DND-41 (cell line): ENCODE measurements at places on chromosomes 1 and 21.

GRCh38 chr1:186671136-186671825, 8.9 kb downstream of the PTGS2 start:
- DNase-seq: no peak

GRCh38 chr1:247542811-247543210, 6.1 kb upstream of the GCSAML start:
- no peak for DNase-seq

- no peak for DNase-seq
Measured at GRCh38 chr1:179889589-179889988, 7.5 kb downstream of the TOR1AIP1 start.

DNA sequence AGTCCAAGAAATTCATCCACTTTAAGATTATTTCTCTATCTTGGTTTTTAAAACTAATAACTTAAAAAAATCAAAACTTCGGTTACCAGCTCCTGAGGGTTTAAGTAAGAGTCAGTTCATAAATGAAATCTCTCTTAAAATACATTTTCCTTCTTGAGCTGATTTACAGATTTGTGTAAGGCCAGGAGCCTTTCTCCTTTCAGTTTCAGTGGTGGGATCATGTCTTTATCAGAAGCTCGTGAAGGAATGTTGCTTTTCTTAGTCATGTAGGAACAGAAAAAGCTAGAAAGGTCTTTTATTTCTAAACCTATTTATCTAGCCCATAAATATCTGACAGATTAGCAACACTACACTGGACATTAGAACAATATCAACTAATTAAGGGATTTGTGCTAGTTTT, 390.2 kb downstream of the GPATCH2 start:
- no peak for DNase-seq

GRCh38 chr1:222970711-222971110, 155.9 kb downstream of the DISP1 start:
- no peak for DNase-seq

DNA sequence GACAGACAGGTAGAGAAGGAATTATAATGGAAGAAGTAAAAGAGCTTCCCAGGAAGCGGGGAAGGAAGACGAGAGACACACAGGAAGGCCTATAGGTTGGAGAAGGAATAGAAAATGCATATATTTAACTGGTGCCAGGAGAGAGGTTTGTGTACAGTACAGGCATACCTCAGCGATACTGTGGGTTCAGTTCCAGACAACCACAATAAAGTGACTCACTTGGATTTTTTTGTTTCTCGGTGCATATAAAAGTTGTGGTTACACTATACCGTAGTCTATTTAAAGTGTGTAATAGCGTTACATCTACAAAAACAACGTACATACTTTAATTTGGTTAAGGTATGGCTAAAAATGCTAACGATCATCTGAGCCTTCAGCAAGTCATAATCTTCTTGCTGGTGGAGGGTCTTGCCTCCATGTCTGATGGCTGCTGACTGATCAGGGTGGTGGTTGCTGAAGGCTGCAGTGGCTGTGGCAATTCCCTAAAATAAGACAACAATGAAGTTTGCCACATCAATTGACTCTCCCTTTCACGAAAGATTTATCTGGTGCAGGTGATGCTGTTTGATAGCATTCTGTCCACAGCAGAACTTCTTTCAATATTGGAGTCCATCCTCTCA, 16.0 kb downstream of the YARS1 start:
- no peak for DNase-seq

GRCh38 chr1:37069406-37069805, 35.1 kb upstream of the GRIK3 start:
- no peak for DNase-seq

DNA sequence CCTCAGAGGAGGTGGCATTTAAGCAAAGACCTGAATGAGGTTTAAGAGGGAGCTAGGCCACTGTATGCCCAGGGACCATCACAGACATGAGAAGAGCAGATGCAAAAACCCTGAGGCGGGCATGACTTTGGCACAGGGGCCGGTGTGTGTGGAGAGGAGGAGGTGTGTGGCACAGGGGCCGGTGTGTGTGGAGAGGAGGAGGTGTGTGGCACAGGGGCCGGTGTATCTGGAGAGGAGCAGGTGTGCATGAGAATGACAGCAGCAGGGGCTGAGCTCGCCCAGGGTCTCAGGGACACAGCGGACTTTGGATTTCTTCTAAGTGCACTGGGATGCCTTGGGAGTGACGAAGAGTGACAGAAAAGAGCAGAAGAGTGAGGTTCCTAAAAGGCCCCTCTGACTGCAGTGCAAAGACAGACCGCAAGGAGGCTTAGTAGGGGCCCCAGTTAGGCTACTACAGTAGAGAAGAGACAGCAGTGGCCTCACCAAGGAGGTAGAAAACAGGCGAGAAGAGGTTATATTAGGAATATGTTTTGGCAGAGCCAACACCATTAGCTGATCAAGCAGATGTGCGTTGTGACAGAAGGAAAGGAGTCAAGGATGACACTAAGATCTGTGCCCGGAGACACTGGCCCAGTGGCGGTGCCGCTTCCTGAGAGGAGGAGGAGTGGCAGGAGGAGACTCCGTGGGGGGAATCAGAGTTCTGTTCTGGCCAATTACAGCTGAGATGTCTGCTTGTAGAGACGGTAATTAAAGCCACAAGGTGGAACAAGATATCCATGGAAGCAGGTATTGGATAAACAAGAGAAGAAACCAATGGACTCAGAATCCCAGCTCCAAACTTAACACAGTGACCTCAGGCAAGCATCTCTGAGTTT, 18.4 kb downstream of the ZBTB17 start:
- no peak for DNase-seq

DNA sequence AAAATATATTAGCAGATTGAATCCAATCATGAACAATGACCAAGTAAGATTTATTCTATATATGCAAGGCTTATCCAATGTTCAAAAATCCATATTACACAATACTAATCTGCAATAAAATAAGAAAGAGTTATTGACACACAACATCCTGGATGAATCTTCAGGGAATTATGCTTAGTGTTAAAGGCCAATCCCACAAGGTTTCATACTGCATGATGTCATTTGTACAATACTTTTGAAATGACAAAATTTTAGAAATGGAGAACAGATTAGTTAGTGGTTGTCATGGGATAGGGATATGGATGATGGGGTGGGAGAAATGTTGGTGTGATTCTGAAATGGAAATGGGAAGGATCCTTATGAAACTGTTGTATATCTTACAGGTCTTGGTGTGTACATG, 425.7 kb downstream of the SIPA1L2 start:
- no peak for DNase-seq

DNA sequence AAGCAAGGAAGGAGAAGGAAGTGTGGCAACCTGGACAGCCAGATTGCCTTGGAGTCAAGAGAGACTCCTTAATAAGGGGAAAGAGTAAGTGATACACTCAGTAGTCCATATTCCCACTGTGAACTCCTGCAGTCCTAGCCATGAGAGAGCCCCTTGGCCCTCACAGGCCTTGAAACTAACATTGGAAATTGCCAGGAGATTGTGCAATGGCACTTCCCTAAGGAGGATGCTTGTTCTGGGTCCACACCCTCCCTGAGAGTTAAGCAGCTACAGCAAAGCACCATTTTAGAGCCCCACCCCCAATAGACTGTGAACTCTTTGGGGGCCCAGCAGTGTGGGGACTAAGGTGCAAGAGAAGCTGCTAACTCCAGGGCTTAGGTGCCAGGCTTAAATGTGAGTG, 367.7 kb upstream of the CAMK1G start:
- no peak for DNase-seq

- peak; percentile 89 for DNase-seq
Measured at GRCh38 chr1:246782120-246782900, 58.1 kb downstream of the SCCPDH start.

DNA sequence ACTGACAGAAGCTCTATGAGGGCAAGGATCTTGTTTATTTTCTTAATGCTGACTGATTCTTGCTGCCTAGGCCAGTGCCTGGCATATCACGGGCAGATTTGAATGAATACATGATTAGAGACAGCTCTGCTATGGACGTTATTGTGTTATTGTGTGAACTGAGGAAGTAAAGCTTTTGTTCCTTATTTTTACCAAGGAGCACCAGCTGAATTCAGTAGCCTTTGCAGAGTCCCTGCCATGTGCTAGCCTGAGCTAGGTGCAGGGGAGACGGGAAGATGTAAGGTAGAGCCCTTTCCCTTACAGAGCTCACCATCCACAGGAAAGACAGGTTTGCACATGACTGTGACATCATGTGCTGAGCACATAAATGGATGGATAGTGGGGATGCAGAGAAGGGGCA, 36.0 kb upstream of the SCMH1 start:
- DNase-seq: no peak

- no peak for DNase-seq
Measured at GRCh38 chr1:240242601-240243144, 151.0 kb downstream of the FMN2 start.

DNA sequence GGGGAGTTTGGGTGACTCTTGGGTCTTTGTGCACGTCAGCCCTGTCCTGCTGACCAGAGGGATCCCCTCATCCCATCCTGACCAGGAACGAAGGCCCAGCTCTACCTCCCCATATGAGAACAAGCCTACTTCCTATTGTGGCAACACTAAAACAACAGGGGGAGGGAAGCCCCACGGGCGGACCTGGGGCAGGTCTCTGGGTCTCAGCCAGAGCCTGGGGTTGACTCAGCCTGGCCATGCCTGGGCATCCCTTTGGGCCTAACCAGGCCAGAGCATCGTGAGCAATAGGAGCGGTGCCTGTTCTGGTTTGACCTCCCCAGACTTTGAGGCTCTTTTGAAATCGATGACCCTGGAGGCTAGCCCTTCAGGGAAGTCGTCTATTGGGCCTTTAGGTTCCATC, 16.8 kb downstream of the RPS6KA1 start:
- no peak for DNase-seq

- no peak for DNase-seq
Measured at GRCh38 chr1:10980094-10980577, 32.3 kb upstream of the TARDBP start.

DNA sequence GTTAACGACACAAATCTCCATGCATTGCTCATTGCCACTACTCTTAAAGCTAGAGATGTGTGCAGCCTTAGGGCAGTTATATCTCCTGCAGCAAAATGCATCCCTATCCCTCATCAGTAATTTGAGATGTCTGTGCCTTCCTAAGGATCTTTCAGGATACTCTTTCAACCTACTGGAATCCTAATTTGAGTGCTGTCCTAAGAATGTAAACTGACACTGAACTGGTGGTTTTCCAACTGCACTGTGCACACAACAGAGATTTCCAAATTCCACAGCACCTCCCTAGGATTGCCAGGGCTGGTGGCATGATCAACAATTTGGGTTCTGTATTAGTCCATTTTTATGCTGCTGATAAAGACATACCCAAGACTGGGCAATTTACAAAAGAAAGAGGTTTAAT, 193.9 kb downstream of the LTN1 start:
- no peak for DNase-seq

GRCh38 chr21:43355266-43355924, 71.5 kb downstream of the SIK1 start:
- DNase-seq: no peak
